ENCODE measurements at places on chromosomes 12 and 14.
A peak's percentile ranks its signal among the peaks of the same experiment; 100 is the strongest.

- no peak for DNase-seq
These were observed 11.7 kb upstream of the RAD51AP1 start for GRCh38 chr12:4526923-4527546.

- peak; percentile 35 for DNase-seq
These were observed 13.3 kb downstream of the SLC15A4 start for GRCh38 chr12:128810182-128811127.

- DNase-seq = no peak
These were observed 38.2 kb upstream of the TSPAN9 start for GRCh38 chr12:3038926-3039510.

- no peak for DNase-seq
These were observed 6.5 kb downstream of the TMEM119 start for GRCh38 chr12:108591267-108591980.

DNA sequence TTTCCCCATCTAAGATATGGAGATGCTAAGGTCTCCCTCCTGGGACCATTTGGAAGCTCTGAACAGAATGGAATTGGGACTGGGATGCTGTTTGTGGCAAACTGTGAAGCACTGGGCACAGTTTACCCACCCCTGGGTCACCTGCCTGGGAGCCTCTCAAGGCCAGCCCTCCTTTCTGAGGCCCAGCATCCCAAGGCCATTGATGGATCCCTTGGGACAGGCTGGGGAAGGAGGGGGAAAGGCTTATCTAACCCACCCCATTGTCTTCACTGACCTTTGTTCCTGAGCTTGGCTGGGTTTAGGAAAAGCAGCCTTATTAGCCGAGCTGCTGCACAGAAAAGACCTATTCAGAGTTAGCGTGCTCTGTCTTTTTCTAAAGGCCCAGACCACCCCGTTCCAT, 5.2 kb downstream of the CCDC85C start:
- DNase-seq = no peak

GRCh38 chr14:75222208-75222701, 45.8 kb upstream of the TMED10 start:
- DNase-seq = no peak

GRCh38 chr14:69537900-69538299, 36.8 kb downstream of the CCDC177 start:
- DNase-seq = no peak

GRCh38 chr12:130873825-130874224, 2.0 kb downstream of the RAN start:
- no peak for DNase-seq

- DNase-seq = peak; percentile 80
These were observed at the start of gene SNRNP35 for GRCh38 chr12:123457980-123458779. TSS of gene SNRNP35 (plus strand) at chr12:123458139. CDS start at chr12:123465541, 7,402 bp downstream.

GRCh38 chr14:63605041-63605532, 36.6 kb downstream of the WDR89 start:
- no peak for DNase-seq

GRCh38 chr12:57772429-57773322, at the start of gene EEF1AKMT3:
TSS of gene EEF1AKMT3 (plus strand) at chr12:57772614. CDS start at chr12:57772725, 111 bp downstream.
- no peak for DNase-seq

GRCh38 chr12:47314996-47315395, 235.2 kb upstream of the AMIGO2 start:
- no peak for DNase-seq

- no peak for DNase-seq
These were observed 216.7 kb downstream of the RBM19 start for GRCh38 chr12:113749433-113749815.

- no peak for DNase-seq
These were observed 45.6 kb upstream of the BCL2L14 start for GRCh38 chr12:12024911-12025682.

DNA sequence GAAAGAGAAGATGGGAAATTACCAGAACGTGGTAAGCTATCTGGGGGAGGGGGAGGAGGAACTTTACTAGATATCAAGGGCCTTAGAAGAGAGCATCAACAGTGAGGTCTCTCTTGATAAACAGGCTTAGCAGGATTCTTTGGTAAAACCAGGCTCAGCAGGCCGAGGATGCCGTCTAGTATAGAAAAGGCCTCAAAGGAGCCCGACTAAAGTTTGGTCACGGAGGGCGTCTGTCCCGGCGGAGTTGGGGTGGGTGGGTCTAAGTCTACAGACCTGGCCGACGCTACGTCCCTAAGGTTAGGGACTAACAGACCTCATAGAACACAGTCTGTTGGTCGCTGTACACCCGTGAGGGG, 538 bp upstream of the TIGAR start:
- no peak for DNase-seq

- DNase-seq = no peak
These were observed 406.3 kb downstream of the RPL10L start for GRCh38 chr14:46245276-46245675.

- DNase-seq = no peak
These were observed 4.7 kb upstream of the CREBL2 start for GRCh38 chr12:12606781-12607589.

DNA sequence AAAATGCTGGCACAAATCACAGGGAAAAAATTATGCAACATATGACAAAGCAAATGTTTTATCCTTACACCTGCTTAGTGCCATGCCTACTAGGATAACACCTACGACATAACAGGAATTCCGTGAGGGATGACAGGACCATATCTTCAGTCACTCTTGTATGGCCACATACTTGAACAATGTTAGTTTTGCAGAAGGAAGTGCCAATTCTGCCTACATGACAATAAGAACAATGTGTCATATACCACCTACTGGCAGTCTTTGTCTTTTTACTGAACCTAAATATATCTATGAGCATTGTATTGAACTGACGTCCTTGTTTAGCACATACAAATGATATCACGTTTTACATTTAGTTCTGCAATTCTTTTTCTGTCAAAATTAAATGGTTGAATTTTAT, 234.0 kb downstream of the ADAMTS20 start:
- no peak for DNase-seq

GRCh38 chr14:105602243-105602750, 75.9 kb downstream of the TMEM121 start:
- DNase-seq = no peak

- no peak for DNase-seq
These were observed 382.1 kb downstream of the TMEM121 start for GRCh38 chr14:105908481-105908911.

- DNase-seq = no peak
These were observed 56.9 kb downstream of the LIN52 start for GRCh38 chr14:74141703-74142102.

DNA sequence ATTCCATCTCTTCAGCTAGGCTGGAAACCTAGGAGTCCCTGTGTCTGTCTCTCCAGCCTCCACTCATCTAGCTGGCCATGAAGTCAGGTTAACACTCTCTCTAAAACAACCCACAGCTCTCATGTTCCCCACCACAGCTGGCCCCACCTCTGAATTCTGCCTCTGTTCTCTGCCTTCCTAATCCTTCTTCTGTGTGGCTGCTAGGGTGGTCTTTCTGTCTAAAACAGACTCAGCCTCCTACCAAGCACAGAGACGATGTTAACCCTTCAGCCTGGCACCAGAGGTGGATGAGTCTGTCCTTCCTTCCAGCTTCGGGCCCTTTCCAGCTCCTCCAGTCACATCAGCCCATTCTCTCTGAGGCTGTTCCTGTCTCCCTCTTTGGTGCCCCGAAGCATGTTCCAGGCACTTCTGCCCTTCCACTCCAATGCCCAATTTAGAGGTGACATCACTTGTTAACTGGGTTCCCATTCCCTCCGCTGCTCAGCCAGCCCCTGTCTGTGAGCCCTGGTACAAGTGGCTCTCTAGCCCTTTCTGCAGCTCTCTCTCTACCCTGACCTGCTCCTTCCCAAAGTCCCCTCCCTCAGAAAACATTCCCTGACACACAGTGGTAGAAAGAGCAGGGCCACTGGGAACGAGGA, 9.1 kb downstream of the FIGNL2 start:
- DNase-seq = no peak

- DNase-seq = no peak
These were observed 174.6 kb downstream of the SLC25A21 start for GRCh38 chr14:36997843-36998242.

DNA sequence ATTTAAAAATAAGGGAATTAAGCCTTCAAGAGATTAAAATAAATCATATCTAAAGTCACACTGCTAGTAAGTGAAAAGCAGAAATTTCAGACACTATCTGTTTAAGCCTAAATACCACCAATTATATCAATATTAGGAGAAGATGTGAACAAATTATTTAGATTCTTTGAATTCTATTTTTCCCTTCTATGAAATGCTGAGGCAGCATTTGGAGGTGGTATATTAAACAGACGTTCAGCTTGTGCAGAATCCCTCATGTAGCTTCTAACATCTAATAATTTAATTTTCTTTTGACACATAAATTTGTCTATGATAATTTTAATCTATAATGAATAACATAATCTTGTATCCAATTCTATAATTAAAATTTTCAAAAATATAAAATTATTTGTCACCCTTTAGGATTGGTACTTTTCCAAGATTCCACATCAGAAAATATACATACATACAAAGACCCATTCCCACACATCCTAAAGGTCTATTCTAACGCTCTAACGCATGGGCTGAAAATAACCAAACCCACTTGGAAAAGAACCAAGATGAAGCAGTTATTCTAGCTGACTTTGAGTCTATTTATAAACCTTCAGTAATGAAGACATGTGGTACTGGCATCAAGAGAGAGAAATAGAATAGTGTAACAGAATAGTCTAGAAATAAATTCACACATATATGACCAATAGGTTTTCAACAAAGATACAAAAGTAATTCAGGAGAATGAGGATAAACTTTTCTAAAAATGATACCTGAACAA, 751.8 kb downstream of the GALC start:
- no peak for DNase-seq

GRCh38 chr12:101039848-101040531, 170.0 kb downstream of the SLC5A8 start:
- no peak for DNase-seq

DNA sequence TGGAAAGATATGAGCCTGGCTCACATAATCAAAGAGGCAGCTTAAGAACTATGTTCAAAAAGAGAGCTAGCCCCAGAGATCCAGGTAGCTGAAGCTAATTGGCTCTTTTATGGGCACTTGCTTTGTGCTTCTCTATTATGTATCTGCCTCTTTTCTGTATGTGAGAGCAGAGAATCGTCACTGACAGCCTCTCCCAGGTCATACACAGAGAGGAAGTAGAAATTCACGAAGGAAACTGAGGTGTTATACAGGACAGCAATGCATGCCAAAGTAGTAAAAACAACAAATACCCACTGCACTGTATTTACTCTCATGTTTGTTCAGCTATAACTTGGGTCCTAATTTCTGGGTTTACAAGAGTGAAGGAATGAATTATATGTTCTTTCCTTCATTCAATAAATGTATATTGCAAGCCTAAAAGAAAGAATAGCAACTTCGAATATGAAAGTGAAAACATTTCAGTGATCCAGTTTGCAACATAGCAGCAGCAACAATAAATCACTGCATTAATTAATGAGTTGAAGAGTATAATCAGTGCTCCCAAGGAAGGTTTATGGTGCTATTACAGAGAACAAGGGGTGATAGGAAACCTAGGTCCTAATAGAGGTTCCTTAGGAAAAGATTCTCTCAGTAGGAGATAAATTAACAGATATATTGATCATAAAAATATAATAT, 47.1 kb upstream of the ATXN7L3B start:
- no peak for DNase-seq

Measured in activated CD8-positive, alpha-beta memory T cell treated with anti-CD3 and anti-CD28 coated beads, Interleukin-2, amount 50 U/mL, for 4 hours (primary cell).